ENCODE measurements at places on chromosomes 5 and 9. TPM values are rescaled to one million over a fixed set of nuclear protein-coding genes. Genes with fewer than 3 reads are reported as not detected.

The AJM1 gene
- 7.5 TPM for total RNA-seq

The GGTA1 gene
- 0.46 TPM for total RNA-seq

The PCDH12 gene
- total RNA-seq = 0.02 TPM

DNA sequence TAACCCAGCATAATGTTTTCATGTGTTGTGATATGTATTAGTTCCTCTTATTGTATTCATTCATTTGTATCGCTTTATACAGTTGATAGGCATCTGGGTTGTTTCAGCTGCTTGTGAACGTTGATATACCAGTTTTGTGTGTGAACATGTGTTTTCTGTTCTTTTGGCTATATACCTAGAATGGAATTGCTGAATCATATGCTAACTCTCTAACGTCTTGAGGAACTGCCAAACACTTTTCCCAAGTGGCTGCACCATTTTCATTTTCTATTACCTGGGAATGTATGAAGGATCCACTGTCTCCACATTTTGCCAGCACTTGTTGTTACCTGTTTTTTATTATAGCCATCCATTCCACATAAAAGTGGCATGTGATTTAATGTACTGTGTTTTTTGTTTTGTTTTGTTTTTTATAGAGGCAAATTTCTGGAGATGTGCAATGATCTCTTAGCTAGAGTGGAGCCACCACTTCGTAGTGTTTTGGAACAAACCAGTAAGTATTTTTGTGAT, 34.6 kb downstream of the HSPA4 start:
- no peaks in the 10 kb centered on the region for H3K27me3 ChIP-seq
- H3K27ac ChIP-seq = peak overlapping the region; percentile 32
- H3K36me3 ChIP-seq = peaks cover 17% of the 10 kb centered on the region
- H3K4me1 ChIP-seq = peaks cover 14% of the 10 kb centered on the region
- DNase-seq = no peak

GRCh38 chr5:2810644-2811043, 59.2 kb upstream of the IRX2 start:
- H3K27ac ChIP-seq = no peak overlapping the region
- H3K36me3 ChIP-seq = no peaks in the 10 kb centered on the region
- no peaks in the 10 kb centered on the region for H3K4me1 ChIP-seq
- no peak overlapping the region for H3K4me3 ChIP-seq

GRCh38 chr5:68544648-68545552, 329.3 kb downstream of the PIK3R1 start:
- no peaks in the 10 kb centered on the region for H3K36me3 ChIP-seq
- H3K27ac ChIP-seq = peak overlapping the region; percentile 69
- H3K4me3 ChIP-seq = no peak overlapping the region
- no peak for DNase-seq

DNA sequence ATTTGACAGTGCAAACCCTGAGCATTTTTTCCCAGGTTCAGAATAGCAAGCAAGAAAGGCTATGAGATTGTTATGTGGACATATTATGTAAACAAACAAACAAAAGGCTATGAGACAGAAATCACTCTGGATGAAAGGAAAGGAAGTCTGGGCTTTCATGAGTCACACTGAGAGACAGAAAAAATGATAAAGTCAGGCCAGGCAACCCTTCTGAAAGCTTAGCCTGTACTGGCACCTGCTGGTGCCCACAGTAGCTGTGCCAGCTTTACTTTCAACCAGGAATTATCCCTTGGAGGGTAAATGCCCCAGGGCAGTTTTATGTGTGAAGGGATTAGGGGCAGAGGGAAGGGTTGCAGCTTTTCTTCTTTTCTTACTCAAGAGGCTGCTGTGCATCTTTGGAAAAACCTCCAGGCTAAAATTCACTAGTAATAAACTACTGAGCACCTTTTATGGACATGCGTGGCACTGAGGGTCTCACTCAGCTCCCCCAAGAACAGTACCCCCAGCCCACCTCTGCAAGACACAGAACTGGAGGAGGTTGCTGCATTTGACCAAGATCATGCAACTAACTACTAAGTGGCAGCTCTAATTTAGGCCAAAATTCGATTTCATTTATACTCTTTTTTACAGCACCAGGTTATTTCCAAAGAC, 41.7 kb downstream of the ACTL7B start:
- H3K27ac ChIP-seq = no peak overlapping the region
- peaks cover 17% of the 10 kb centered on the region for H3K4me1 ChIP-seq
- peaks cover 6% of the 10 kb centered on the region for H3K27me3 ChIP-seq
- H3K36me3 ChIP-seq = no peaks in the 10 kb centered on the region
- H3K4me3 ChIP-seq = no peak overlapping the region

The ECM2 gene
- total RNA-seq = 34.2 TPM

DNA sequence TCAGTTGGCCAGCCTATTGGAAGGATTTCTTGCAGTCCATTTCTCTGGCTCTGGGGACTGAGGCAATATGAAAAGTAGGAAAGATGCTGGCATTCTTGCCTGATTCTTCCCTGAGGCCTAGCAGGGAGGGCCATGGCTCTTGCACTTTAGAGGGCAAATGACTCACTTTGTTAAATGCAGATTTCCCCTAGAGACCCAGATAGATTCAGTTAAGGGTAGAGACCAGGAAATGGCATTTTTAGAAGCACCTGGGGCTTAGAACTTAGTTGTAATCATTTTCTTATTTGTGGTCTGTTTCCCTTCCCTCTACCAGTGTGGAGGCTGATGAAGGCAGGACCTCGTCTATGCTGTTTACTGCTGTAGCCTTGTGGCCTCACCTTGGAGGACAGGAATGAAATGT, 112.8 kb upstream of the NR3C1 start:
- H3K4me1 ChIP-seq = peaks cover 15% of the 10 kb centered on the region
- H3K36me3 ChIP-seq = no peaks in the 10 kb centered on the region
- H3K4me3 ChIP-seq = no peak overlapping the region
- no peak for DNase-seq
- H3K27ac ChIP-seq = no peak overlapping the region

- H3K36me3 ChIP-seq = peaks cover 9% of the 10 kb centered on the region
- no peaks in the 10 kb centered on the region for H3K27me3 ChIP-seq
- DNase-seq = no peak
- peak overlapping the region; percentile 92 for H3K27ac ChIP-seq
- H3K4me1 ChIP-seq = peaks cover 81% of the 10 kb centered on the region
Observed at GRCh38 chr5:139676406-139676805, 28.3 kb downstream of the CXXC5 start.

GRCh38 chr5:176535664-176536131, 1.5 kb downstream of the RNF44 start:
- peaks cover 48% of the 10 kb centered on the region for H3K4me1 ChIP-seq
- DNase-seq = no peak
- no peaks in the 10 kb centered on the region for H3K27me3 ChIP-seq

The DIRAS2 gene
- total RNA-seq = 20.2 TPM

GRCh38 chr5:65825408-65826328, 100.7 kb upstream of the ERBIN start:
- no peaks in the 10 kb centered on the region for H3K27me3 ChIP-seq
- no peak overlapping the region for H3K4me3 ChIP-seq
- H3K36me3 ChIP-seq = peaks cover 16% of the 10 kb centered on the region
- DNase-seq = no peak
- H3K4me1 ChIP-seq = peaks cover 27% of the 10 kb centered on the region
- no peak overlapping the region for H3K27ac ChIP-seq

DNA sequence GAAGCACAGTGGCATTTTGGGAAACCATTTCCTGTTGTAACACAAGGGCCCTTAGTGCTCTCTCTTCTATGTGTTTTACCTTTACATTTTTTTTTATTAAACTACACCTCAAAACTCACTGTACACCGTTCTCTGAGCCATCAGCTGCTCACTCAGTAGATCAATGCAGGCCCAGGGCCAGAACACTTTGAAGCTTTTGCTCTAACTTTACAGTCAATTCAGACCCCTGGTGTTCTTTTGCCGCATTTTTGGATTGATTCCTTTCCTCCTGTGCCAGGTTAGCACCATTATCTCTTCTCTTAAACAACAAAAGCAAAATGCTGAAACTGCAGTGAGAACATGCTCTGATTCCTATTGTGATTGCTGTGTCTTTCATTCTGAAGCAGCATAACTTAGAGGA, 269.8 kb upstream of the RGMB start:
- H3K4me3 ChIP-seq = no peak overlapping the region
- H3K4me1 ChIP-seq = peaks cover 18% of the 10 kb centered on the region
- no peaks in the 10 kb centered on the region for H3K27me3 ChIP-seq

The OR1J2 gene
- not detected for total RNA-seq

DNA sequence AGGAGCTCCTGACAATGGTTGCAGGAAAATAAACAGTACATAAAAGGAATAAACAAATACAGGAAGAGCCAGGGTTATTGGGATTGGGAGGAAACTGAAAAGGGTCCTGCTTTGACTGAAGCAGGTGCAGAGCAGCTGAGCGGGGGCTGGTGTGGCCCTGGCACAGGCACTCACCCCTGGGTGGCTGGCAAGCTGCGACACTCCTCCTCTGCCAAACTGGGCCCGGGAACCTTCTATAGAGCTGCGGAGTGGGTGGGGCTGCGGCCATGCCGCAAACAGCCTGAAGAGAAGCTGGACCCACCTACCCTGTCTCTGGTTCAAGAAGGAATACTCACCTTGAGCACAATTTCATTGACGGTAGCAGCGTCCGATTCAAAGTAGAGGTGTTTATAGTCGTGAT, 182.5 kb downstream of the GAPVD1 start:
- no peak for DNase-seq
- H3K4me3 ChIP-seq = no peak overlapping the region
- H3K27ac ChIP-seq = no peak overlapping the region
- H3K4me1 ChIP-seq = no peaks in the 10 kb centered on the region
- H3K36me3 ChIP-seq = peaks cover 5% of the 10 kb centered on the region

- H3K4me1 ChIP-seq = peaks cover 8% of the 10 kb centered on the region
- H3K27ac ChIP-seq = no peak overlapping the region
- no peak overlapping the region for H3K4me3 ChIP-seq
Observed at GRCh38 chr9:94538908-94539307, 16.0 kb upstream of the PCAT7 start.

DNA sequence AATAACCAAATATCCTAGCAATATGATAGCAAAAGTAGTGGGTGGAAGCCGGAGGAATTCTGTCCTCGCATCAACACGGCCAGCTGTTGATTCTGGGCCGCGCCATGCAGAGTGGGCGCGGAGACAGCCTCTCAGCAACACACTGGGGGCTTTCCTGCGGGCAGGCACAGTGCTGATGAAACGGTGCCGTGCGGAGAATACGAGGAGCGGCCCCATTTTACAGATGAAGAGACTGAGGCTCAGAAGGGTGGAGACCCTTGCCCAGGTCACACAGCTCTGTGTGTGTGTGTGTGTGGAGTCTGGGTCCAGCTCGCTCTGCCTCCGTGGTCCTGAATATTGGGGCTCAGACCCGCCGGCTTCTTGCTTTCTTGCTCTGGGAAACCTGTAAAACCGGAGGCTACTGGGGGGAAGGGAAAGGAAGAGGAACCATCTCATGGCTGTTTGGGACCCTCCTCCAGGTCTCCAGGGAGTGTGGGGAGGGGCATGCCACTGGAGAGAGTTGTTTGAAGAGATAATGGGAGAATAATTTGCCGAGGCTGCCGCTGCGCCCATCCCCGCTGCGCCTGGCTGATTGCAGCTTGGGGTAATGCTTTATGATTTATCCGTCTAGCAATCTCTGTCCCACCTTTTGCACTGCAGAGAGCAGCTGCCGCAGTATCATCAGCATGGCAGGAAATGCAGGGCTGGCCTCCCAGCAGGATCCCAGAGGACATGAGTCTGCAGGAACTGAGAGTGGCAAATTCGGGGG, 36.6 kb downstream of the NCS1 start:
- DNase-seq = no peak
- H3K4me3 ChIP-seq = no peak overlapping the region
- H3K4me1 ChIP-seq = peaks cover 18% of the 10 kb centered on the region
- H3K27me3 ChIP-seq = no peaks in the 10 kb centered on the region
- H3K36me3 ChIP-seq = no peaks in the 10 kb centered on the region

- H3K27ac ChIP-seq = no peak overlapping the region
- DNase-seq = no peak
- no peaks in the 10 kb centered on the region for H3K36me3 ChIP-seq
Observed at GRCh38 chr5:13034061-13034460, 910.4 kb downstream of the DNAH5 start.
